ENCODE measurements at places on chromosomes 4 and X.

GRCh38 chr4:37892641-37893040, 1.8 kb downstream of the TBC1D1 start:
- DNase-seq = no peak

- no peak for DNase-seq
Measured at GRCh38 chr4:113990886-113991285, 11.4 kb upstream of the ARSJ start.

- DNase-seq = no peak
Measured at GRCh38 chr4:183399616-183400015, 44.8 kb upstream of the CDKN2AIP start.

DNA sequence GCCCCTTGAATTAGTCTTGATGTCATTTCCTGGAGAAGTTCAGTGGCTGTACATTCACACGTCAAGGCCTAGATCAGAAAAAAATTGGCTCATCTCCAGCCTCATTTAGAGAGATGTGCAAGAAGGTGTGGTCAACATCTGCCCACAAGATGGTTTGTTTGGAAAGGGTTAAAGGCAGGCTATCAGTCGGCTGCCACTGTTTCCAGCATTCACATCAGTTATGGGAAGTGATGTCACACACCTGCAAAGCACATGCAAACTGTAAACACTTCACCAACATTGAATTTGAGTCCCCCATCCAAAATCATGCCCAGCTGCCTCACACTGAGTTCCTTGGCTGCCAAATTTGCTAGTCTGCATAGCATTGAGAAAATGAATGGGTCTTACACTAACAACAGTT, 498.3 kb upstream of the INTU start:
- no peak for DNase-seq

DNA sequence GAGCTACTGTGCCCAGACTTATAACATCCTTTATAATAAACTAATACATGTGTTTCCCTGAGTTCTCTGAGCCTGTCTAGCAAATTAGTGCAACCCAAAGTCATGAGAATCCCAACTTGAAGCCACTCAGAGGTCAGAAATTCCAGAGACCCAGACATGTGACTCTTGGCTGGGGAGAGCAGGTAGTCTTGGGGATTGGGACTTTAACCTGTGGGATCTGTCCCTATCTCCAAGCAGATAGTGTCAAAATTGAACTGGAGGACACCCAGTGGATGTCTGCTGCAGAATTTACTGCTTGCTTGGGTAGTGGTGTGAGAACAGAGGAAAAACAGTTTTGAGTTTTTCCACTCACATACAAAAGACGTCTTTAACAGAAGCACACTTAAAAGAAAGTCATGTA, 26.4 kb downstream of the ELOVL6 start:
- no peak for DNase-seq

- DNase-seq = no peak
Measured at GRCh38 chr4:2104556-2105345, 45.6 kb downstream of the NAT8L start.

DNA sequence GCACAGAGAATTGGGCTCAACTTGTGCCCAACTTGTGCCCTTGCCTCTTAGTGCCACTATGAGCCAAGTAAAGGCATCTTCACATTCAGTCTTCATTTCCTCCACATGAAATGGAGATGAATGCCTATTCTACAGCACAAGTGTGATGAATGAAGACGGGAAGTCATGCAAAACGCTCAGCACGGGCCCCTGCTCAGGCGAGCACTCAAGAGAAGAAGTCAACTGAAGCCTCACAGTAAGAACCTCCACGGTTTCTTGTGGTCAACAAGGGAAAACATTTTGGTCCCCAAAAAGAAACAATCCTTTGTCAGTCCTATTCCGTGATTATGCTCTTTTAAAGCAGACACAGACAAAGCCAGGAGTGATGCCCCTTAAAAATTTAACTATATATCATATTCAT, 87.0 kb downstream of the IRF2 start:
- no peak for DNase-seq

GRCh38 chrX:130645955-130646583, 244.3 kb downstream of the RBMX2 start:
- no peak for DNase-seq

- DNase-seq = no peak
Measured at GRCh38 chr4:40490481-40490880, 139.2 kb downstream of the RBM47 start.

DNA sequence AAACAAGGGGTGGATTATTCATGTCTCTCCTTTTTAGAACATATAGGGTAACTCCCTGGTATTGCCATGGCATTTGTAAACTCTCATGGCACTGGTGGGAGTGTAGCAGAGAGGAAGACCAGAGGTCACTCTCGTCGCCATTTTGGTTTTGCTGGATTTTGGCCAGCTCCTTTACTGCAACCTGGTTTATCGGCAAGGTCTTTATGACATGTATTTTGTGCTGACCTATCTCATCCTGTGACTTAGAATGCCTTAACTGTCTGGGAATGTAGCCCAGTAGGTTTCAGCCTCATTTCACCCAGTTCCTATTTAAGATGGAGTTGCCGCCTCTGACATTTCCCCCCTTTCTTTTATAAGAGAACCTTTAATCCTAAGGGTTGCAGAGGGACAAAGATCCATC, 45.8 kb downstream of the MGST2 start:
- DNase-seq = no peak
